Heart left ventricle (tissue), 16 donors: ENCODE measurements at places on chromosomes 5 and 9.

DNA sequence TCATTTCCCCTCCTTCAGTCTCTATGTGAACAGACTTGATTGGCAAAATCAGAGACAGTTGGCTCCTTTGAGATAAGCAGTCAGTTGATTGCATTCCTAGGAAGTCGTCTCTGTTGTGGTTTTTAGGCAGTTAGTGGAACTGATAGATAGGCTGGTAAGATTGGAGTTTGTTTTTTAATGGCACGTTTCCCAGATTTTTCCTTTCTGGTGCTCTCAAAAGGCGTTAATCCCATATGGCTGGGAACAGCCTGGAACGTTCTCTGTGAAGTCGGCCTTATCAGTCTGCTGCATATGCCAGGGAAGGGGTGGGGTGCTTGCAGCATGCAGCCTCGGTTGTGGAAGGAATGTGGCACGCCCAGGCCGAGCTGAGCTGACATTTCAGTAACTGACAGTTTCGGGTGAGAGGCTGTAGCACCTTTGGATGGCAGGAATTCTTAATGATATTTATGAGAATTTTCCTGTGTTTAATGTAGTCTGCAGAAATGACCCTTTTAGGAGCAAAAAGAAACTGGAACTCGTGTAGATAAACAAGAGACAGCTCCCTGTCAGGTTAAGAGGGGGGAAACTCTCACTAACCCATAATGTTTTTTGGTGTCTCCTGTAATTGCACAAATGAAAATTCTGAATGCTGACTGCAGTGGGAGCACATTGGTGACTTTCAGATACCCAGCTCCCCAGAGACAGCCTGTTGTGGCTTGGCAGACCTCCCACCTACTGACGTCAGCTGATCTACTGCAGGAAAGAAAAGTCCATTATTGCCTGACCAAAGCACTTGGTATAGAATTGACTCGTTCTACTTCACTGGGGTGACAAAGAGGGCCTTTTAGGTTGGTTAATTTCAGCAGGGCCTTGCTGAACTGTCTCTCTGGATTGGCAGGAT, 6.3 kb downstream of the SPTAN1 start:
- DNase-seq: peak; percentile 87

- no peak for DNase-seq
These were observed 2.9 kb upstream of the SIT1 start for GRCh38 chr9:35653611-35654010.

DNA sequence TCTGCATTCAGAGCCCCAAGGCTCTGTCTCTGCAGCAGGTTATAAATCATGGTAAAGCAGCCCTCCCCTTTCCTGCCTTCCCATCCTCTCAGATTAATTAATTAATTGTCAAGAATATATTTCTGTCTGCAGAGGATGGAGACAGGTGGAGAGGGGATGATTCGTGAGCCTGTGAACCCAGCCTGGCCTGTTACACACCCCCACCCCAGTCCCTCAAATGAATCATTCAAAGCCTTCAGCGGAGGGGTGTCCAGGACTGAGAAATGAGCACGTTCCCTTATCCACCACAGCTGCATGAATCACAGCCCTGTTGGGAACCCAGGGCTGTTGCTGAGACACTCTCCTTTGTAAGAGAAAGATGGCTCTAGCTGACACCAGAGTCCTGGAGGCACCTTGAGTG, 56.0 kb downstream of the NIPAL4 start:
- no peak for DNase-seq

DNA sequence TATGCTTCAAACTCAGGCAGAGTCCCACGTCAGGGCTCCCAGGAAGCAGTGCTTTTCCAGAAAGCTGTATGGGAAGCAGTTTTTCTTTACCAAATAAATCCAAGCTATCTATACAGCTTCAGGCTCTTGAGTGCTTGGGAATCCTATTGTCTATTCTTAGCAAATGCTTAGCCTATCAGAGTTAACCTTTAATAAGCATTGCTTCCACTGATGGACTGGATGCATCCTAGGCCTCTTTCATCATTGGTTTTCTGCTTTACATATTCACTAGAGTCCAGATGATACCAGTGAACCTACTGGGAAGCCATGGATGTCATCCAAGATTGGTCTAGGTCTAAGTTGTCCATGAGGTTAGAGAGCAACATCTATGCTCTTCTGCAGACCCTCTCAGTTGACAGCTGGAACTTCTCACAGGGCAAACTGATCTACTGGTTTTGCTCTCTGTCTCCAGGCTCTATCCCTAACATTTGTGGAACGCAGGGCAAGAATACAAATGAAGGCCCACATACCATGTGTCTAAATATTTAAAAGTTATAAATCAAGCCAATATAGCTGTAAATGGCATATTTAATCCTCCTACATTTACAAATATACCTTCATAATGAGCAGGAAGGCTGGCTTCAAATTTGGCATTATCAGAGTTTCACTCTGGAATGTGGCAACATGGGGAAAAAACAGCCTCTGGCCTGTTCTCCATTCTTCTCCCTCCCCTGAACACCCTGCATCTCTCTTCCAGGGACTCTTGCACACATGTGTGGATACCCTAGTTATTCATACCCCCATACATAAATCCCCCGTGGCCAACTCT, 49.8 kb upstream of the PLPP1 start:
- DNase-seq: no peak

GRCh38 chr5:142777099-142777498, 6.9 kb downstream of the ARHGAP26 start:
- DNase-seq: no peak

- DNase-seq: no peak
These were observed 207.9 kb downstream of the NXNL2 start for GRCh38 chr9:88742905-88743304.

- DNase-seq: no peak
These were observed 3.9 kb downstream of the S1PR3 start for GRCh38 chr9:88995200-88995577.

- no peak for DNase-seq
These were observed 8.2 kb upstream of the SLC44A1 start for GRCh38 chr9:105236261-105236660.

DNA sequence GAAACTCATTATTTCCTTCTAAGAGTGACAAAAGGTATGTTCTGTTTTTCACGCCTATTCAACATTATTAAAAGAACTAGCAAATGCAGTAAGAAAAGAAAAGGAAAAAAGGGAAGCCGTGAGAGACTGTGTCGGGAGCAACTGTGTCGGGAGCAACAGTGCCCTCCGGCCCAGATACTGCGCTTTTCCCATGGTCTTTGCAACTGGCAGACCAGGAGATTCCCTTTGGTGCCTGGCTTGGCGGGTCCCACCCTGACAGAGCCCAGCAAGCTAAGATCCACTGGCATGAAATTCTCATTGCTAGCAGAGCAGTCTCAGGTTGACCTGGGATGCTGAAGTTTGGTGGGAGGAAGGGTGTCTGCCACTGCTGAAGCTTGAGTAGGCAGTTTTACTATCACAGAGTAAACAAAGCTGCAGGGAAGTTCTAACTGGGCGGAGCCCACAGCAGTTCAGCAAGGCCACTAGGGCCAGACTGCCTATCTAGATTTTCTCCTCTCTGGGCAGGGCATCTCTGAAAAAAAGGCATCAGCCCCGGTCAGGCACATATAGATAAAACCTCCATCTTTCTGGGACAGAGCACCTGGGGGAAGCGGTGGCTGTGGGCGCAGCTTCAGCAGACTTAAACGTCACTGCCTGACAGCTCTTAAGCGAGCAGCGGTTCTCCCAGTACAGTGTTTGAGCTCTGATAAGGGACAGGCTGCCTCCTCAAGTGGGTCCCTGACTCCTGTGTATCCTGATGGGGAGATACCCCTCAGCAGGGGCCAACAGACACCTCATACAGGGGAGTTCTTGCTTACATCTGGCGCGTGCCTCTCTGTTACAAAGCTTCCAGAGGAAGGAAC, 1237.4 kb upstream of the CDH18 start:
- no peak for DNase-seq

- no peak for DNase-seq
These were observed 47.6 kb upstream of the DAP start for GRCh38 chr5:10808347-10809226.

DNA sequence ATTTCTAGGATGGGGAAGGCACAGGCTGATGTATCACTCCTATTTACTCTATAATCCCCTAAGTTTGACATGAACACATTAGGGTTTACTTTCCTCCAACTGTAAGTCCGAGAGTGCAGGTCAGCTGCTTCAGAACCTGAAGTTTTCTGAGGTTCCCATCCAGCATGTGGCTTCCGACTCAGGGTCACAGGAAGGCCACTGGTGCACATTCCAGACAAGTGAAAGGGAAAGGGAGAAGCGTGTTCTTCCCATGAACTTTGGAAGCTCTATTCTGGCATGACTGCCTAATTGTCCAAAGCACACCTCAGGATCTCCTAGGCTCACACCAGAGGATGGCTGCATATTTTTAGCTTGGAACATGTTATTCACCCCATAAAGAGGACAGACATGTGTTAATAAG, 602.6 kb downstream of the SEMA5A start:
- no peak for DNase-seq

GRCh38 chr5:149265068-149265465, 6.6 kb upstream of the AFAP1L1 start:
- DNase-seq: no peak

- no peak for DNase-seq
These were observed 3.7 kb upstream of the GRIA1 start for GRCh38 chr5:153486771-153487170.

DNA sequence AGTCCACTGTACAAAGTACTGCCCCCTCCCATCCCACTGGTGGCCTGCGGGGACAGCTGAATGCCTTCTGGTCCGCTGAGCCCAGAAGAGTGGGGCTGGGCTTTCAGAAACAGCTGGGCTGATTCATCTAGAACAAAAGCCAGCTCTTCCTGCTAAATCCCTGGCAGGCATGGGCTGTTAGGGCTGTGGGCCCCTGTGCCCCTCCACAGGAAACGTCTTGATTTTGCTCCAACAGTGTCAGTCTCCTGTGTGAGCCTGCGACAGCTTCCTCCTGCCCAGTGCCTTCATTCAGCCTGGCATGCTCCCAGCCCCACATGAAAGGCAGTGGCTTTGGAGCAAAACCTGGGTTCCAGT, 6.9 kb upstream of the GSN start:
- no peak for DNase-seq

GRCh38 chr5:123124126-123124858, 35.3 kb downstream of the PRDM6 start:
- DNase-seq: no peak

DNA sequence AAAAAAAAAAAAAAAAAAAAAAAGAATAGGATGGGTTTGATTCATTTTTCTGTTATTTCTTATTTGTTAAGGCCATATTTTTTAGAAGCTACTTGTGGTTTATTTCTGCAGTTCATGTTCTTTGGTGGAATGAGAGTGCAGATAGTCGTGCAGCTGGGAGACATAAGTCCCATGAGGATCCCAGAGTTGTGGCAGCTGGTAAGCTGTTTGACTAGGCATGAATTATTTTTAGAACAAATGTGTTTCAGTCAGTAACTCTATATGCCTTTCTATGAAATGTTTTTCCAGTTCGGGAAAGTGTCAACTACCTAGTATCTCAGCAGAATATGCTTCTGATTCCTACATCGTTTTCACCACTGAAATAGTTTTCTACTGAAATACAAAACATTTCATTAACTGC, 5.0 kb upstream of the NIPSNAP3B start:
- DNase-seq: no peak

DNA sequence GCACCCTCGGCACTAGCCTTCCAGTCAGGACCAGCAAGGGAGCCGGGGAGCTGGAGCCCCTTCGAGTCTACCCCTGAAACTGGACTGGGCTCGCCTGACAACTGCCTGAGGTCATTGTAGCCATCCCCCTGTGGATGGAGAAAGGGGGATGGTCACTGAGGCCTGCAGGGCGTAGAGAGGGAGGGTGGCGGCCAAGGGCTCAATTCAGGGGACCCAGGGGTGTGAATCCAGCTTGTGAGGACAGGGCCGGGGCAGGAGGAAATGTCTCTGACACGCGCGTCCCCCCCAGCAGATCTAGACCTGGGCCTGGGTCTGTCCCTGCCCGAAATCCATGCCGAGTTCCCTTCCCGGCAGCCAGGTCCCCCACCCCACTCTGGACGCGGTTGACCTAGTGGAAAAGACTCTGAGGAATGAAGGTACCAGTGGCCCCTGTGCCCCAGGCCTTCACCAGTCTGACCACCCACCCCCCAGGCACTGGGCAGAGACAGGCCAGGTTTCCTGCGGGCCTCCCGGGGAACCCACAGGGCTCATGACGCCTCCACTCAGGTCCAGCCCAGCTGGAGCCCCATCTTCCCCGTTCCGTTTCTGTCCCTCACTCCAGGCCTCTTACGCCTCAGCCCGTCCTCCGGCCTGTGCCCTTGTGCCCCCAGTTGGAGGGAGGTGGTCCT, 805 bp downstream of the SLC34A3 start:
- DNase-seq: no peak

- DNase-seq: no peak
These were observed 314.3 kb upstream of the IRX1 start for GRCh38 chr5:3281366-3281765.

- DNase-seq: no peak
These were observed 57.6 kb downstream of the PTCH1 start for GRCh38 chr9:95459178-95459577.

DNA sequence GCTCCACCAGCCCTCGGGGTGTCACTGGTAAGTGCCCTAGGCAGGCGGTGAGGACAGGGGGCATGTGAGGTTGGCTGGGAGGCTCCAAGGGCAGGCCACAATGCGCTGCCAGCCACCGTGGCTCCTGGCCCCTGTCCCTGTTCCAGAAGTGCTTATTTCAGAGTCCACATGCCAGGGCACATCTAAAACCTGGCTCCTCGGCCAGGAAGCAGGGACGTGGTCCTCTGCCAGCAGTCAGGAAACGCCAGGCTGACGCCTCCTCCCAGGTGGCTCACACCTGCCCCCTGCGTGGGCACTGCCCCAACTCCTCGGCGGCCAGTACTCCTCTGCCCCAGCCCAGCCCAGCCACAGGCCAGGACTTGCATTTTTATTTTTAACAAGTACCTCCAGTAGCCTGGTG, 68.5 kb downstream of the SECISBP2 start:
- peak; percentile 31 for DNase-seq

DNA sequence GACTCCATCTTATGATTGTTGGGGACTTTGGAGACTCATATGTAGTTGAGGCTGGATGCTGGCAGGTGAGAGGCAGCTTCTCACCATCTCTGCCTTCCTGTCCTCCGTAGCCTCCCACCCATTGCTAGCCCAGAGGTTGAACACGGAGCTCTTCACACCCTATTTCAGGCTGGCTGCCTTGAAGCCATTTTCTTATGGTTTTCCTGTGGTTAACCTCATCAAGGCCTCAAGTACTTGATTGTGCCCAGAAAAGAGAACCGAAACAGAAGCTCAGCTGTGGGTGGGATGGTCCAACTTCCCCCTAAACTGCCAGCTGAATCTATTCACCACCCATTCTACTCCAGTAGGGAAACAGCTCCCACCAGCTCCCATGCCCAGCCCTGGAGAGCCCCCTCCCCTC, 102.9 kb downstream of the LIFR start:
- no peak for DNase-seq

GRCh38 chr5:34534523-34535103, 121.5 kb upstream of the RAI14 start:
- no peak for DNase-seq

DNA sequence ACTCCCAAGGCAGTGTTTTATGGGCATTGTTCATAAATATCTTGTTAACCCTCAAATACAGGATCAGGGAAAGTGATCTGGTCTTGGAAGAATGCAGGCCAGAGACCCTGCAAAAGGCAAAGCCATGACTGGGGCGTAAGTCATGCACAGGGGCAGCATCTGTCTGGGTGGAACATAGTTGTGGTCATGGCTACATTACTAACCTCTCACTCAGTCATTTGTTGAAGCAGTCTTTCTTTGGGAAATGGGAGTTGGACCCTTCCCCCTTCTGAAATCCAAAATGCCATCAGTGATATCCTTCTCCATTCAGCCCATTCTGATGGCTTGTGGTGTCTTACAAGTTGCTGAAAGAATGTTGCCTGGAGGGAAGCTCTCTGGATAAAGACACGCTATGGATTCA, 68.1 kb downstream of the GDNF start:
- no peak for DNase-seq

- DNase-seq: peak; percentile 90
These were observed at the start of gene TGFBI for GRCh38 chr5:136028782-136029742. TGFBI (plus strand) TSS chr5:136028988; CDS start chr5:136029056, 68 bp downstream.
